ENCODE measurements at places on chromosomes 3 and 15. TPM values are rescaled to one million over a fixed set of nuclear protein-coding genes. Genes with fewer than 3 reads are reported as not detected.

DNA sequence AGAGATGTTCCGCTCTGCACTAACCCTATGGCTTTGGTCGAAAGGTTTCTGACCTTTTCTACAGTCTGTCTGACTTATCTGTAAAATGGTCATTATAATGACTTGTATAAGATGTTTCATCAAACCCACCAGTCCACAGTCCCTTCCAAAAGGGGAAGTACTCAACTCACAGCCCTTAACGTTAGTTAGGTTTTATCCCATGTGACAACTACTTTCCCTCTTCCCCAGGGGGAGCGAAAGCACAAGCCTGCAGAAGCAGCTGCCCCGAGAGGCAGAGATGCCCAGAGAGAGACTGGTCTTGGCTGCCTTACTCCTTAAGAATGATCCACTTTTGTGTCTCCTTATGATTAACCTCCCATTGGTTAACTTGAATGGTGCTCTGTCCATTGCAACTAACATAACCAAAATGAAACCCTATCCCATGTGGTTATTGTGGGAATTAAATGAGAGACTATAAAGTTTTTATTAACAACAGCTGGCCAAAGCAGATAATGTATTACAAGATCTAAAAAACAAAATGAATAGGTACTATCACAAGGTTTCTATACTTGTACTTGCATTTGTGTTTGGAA is 6.4 kb downstream of the ASTE1 start:
- no peak for DNase-seq

The KCNMB3 gene
- 2.1 TPM for total RNA-seq

GRCh38 chr15:85298941-85299340 is 81.5 kb upstream of the AKAP13 start:
- DNase-seq, result no peak

DNA sequence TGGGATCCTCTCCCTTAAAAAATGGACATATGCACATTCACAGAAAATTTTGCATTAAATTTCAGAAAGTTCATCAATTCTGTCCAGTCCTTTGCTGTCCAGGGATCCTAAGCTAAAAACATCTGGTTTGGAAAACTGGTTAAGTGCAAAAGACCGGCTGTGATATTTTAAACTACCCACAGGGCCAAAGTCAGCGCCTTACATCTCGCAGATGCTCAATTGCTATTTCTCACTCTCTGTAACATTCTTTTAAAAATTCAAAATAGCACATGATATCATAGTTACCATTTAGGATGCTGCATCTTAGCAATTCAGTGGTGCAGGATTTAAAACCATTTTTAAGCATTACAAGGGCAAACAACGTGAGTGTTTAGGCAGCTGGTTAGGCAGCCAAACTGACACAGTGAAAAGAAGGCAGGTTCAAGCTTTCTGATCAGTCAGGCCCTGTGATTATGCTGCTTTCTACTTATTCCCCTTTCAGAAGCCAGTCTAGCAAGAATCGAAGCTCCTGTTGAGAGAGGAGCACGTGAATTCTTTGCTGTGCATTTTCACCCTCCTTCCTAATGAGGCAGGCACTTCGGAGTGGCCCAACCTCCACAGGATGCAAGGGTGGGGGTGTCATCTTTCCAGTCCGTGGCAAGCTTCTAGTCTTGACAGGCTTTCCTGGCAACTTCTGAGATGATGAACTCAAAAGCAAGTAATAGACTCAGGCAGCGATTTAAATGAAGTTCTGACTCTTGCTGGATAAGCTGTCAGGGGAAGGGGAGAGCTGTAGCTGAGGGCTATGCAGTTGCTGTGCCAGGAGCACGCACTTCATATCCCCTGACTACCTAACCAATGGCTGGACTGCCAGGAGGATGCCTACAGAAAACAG is 8.8 kb downstream of the PRICKLE2 start:
- DNase-seq, result no peak

GRCh38 chr15:88255484-88256278 is 858 bp downstream of the NTRK3 start:
- DNase-seq, result no peak

The VIPR1 gene
- total RNA-seq, result 1.4 TPM

DNA sequence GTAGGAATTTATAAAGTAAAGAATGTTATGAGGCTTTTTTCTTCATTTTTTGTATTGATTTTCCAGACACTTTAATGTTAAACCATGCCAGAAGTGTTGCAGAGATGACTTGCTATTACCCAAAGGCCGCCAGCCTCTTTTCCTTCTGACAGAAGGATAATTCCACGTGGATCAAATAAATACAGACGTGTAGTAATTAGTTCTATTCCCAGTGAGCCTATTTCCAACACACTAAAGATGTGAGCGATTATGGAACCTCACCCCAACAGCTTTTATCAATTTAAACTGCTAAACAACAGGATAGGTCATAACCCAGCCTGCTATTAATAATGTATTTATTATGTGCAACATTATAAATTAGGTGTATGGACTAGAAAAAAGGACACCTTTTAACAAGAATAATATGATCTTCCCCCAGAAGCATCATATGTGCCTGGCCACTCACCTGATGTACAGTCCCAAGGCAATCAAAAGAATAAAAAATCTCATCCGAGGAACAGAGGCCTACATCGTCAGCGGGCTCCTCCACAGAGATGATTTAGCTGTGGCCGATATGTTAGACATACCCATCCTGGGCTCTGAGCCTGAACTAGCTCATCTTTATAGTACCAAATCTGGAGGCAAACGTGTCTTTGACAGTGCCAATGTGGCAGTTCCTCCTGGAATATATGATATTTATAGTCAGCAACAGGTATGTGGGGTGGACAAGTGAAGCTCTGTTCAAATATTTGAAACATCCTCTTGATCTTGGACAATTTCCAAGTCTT is 125.9 kb upstream of the C15orf61 start:
- no peak for DNase-seq

Measured in glomerular endothelial cell (primary cell).